ENCODE measurements at places on chromosomes 5 and 9.
A peak's percentile ranks its signal among the peaks of the same experiment; 100 is the strongest.

- DNase-seq, result no peak
Observed at GRCh38 chr5:75331095-75332090, 5.6 kb upstream of the HMGCR start.

GRCh38 chr5:88860501-88860900 lies 22.5 kb downstream of the MEF2C start:
- no peak for DNase-seq

DNA sequence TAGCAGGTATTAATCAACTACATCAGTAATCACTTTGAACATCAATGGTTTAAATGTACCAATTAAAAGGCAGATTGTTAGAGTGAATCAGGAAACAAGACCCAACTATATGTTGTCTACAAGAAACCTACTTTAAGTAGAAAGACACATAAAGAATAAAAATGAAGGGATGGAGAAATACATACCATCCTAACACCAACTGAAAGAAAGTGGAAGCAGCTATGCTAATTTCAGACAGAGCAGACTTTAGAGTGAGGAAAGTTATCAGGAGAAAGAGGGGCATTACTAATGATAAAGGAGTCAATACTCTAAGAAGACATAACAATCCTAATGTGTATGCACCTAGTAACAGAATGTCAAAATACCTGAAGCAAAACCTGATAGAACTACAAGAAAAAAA lies 125.8 kb downstream of the NR6A1 start:
- no peak for DNase-seq

DNA sequence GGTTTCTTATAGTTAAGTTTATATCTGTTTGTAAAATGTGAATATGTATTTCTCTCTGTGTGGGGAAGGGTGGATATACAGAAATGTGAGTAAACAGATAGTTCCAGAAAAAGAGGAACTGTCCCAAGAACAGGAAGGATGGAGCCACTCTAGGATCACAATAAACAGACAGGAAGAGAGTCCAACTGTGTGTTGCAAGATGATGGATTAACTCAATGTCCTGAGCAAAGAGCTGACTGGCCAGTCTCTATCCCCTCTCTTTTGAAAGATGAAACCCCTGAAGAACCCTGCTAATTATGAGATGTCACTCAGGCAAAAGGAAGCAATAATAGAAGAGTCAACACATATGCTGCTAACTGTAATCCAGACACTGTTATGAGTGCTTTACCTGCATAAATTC lies 202.7 kb downstream of the SEMA6A start:
- DNase-seq, result no peak

DNA sequence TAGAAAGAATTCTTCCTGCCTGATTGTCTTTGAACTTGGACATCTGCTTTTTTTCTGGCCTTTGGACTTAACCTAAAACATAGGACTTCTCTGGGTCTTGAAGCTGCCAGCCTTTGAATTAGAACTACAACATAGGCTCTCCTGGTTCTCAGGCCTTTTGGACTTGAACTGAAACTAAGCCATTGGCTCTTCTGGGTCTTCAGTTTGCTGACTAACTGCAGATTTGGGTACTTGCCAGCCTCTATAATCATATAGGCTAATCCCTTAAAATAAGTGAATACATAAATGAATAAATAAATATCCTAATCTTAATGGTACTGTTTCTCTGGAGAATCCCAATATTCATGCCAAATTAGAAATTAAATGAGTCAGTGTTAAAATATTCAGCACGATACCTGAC lies 473.4 kb upstream of the PAPPA start:
- no peak for DNase-seq

GRCh38 chr5:159963935-159964334 lies 45.0 kb upstream of the TTC1 start:
- no peak for DNase-seq

DNA sequence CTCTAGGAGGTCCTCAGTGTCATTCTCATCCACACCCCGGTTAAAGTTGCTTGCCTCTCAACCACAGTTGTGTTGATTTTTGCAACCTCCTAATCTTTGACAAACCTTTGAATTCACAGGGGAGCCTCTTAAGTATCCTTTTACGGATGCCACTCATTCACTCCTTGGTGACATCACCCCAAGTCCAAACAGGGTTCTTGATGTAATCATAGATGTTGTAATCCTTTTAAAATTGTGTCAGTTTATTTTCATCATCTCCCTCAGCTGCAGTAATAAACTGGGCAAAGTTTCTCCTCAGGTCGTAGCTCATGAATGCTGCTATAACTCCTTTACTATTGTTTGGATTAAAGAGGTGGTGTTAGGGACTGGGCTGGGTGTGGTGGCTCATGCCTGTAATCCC lies 637.2 kb upstream of the NUDT12 start:
- DNase-seq, result no peak

GRCh38 chr5:30650311-30650710 lies 543.2 kb upstream of the CDH6 start:
- DNase-seq, result no peak

GRCh38 chr5:4735261-4735660 lies 404.9 kb upstream of the ADAMTS16 start:
- no peak for DNase-seq

GRCh38 chr5:59236986-59237385 lies 654.1 kb downstream of the RAB3C start:
- no peak for DNase-seq

DNA sequence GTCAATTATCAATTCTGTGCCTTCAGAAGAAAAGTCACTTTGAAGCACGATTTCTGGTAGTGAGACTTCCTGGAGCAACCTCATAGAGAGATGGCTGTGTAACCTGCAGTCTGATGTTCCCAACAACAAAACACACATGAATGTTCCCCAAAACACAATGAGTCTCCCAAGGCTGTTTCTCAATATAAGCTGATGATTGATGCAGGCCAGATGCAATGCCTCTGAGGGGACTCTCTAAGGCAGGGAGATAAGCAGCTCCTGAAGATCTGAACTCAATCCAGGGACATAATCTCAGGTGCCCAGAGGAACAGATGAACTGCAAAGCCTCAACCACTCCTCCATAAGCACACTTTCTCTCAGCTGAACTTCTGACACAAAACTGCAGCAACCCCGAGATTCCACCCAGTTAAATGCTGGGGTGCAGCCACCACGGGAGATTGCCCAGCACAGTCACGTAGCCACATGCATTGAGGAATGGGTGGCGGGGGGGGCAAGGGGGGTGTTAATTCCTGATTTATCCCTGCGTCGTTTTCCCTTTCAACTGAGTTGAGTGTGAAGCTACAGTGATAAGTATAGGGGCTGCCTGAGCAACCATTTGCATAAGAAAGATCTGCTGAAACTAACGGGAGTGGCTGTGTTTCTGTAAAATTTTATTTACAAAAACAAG lies 122.7 kb upstream of the RASEF start:
- no peak for DNase-seq

- DNase-seq, result no peak
Observed at GRCh38 chr5:150284311-150284710, 5.3 kb downstream of the CAMK2A start.

GRCh38 chr9:126591922-126592321 lies 21.8 kb upstream of the LMX1B start:
- DNase-seq, result no peak

- no peak for DNase-seq
Observed at GRCh38 chr9:87668222-87668621, 57.7 kb upstream of the CTSL start.

DNA sequence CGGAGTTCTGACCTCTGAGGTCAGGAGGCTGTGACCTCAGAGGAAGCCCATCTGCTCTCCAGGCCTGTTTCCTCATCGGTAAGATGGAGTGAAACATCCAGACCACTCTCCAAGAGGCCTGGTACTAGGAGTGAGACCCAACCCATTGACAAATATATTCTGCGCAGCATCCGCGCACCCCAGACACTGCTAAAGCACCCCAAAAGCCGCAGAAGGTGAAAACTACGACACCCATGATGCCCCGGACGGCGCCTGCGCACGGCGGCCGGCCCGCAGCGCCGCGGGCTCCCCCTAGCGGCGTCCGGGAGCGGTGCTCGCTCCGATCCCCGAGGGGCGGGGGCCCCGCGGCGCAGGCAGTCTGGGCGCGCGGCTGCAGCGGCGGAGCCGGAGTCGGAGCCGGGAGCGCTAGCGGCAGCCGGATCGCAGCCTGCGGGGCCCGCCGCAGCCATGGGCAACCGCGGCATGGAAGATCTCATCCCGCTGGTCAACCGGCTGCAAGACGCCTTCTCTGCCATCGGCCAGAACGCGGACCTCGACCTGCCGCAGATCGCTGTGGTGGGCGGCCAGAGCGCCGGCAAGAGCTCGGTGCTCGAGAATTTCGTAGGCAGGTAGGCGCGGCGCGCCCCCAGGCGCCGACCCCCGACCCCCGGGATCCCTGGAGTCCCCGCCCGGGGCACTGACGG lies at the start of gene DNM1:
TSS of gene DNM1 (plus strand) at position 356 of the 683 bp plus-strand sequence. CDS start at position 448, 92 bp downstream.
- DNase-seq, result peak; percentile 47

DNA sequence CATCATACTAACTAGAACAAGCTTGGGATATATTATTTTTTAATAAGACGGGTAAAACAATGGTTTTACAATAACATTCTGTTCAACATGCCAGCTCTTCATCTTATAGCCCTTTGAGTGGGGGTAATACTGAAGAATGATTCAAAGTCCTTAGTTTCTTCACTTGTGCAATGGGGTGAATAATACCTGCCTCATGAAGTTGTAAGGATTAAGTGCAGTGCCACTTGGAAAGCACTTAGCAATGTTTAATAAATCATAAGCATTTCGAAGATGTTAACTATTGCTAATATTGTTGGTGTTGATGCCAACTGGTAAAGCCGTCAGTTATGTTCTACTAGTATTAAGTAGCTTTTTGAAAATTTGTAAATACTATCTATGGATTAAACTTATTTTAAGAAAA lies 38.0 kb downstream of the TNPO1 start:
- DNase-seq, result no peak

DNA sequence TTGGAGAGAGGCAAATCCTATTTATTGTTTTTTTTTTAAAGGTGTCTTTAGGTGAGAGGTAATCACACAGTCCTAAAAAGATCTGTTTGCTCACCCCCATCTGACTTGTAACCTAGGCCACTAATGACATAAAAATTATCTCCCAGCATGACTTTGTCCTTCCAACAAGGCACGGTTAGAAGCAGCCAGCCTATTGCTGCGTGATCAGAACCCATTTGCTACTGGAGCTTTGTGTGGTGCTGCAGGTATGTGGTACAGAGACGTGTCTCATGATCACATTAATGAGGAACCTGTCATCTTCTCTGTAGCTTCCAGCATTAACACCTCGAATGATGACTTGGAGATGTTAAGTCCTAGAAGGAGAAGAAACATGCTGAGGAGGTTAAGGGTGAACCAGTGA lies 555.8 kb upstream of the TLE4 start:
- peak; percentile 54 for DNase-seq

DNA sequence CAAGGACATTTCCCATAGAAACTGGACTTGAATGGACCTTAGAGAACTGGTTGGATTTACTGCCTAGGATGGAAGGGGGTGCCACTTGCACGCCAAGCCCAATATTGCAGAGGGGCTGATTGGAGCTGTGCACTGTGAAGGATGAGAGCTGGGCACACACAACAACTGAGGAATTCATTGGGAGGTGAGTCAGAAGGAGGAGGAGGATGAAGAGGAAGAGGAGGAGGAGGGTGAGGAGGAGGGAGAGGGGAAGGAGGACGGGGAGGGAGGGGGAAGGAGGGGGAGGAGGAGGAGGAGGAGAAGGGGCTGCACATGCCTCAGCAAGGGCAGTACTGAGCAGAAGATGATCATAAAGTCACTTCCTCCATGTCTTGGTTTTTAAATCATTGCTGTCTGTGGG lies 5.7 kb upstream of the ICE1 start:
- no peak for DNase-seq

DNA sequence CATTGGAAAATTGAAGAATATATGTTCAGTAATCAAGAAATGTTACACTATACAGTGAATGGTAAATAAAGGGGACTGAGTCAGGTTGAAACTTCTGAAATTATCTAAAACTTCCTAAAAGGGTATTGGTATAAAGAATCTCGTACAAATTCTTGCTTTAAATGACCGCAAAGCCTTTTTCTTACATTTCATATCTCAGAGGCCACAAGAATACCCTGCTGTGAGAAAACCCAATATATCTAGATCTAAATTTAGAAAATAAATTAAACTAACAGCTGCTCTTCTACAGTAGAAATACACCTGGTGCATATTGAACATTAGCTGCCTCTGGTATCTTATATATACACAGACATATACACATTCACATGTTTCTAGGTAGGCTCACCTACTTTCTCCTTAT lies 221.7 kb downstream of the PCSK5 start:
- no peak for DNase-seq

GRCh38 chr5:16585041-16585667 lies 31.6 kb downstream of the RETREG1 start:
- no peak for DNase-seq

DNA sequence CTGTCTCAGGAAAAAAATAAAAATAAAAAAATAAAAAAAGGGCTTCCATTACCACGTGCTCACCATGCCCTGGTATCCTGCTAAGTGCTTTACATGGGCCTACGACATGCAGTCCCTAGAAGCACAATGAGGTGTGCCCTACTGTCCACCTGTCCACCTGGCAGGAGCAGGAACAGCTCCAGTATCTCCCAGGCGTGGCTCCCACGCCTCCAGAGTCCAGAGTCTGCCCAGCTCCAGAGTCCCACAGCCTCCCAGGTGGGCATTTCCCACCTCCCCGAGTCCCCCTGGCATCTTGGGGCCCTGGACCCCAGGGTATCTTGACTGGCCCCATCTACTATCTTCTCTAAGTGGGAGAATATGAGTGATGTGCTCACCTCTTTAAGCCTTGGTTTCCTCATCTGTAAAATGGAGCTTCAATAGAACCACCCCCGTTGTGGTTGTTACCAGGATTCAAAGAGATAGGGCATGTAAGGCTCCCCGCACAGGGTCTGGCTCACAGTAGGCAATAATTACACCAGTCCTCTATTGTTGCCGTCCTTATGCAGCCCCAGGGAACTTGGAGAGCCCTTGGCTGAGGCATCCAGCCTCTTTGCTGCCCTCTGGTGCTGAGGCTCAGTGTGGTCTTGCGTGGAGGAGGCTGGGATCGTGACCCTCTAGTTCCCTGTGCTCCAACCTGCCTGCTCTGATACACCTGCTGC lies 8.9 kb downstream of the CXCL14 start:
- peak; percentile 10 for DNase-seq

GRCh38 chr5:140833993-140834392 lies at the start of gene PCDHA7:
PCDHA7 (plus strand) TSS chr5:140834269; CDS start chr5:140834384, 115 bp downstream.
- DNase-seq, result no peak

- DNase-seq, result peak; percentile 46
Observed at GRCh38 chr5:96868603-96869371, 7.5 kb upstream of the ERAP2 start.

GRCh38 chr9:111752455-111752854 lies 42.3 kb downstream of the SHOC1 start:
- no peak for DNase-seq

DNA sequence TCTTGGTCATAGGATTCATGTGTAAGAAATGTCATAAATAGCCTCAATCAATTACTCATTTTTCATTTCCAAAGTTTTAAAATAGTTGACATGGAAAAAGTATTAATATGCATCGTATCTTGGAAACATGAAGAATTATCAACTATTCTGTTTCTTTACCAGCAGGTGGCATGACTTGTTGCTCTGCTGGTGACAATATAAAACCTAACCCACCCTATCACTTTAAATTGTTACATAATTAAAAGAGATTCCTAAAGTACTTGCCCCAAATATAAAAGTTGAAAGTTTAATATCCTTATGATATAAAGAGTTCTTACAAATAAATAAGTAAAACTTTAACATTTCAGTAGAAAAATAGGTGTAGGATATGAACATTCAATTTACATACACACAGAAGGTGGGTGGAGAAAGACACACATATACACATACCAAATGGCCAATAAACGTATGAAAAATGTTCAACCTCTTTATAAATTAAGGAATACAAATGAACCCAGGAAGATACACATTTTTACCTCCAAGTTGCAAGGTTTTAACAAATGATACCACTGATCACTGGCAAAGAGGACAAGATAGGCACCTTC lies 30.6 kb downstream of the MAP1B start:
- no peak for DNase-seq

Data from NCI-H1092 treated with DMSO at 0.1 percent for 48 hours (cell line).